ENCODE measurements at places on chromosomes 6 and 20.

GRCh38 chr6:117870486-117871242 lies 36.4 kb upstream of the SLC35F1 start:
- DNase-seq: no peak

DNA sequence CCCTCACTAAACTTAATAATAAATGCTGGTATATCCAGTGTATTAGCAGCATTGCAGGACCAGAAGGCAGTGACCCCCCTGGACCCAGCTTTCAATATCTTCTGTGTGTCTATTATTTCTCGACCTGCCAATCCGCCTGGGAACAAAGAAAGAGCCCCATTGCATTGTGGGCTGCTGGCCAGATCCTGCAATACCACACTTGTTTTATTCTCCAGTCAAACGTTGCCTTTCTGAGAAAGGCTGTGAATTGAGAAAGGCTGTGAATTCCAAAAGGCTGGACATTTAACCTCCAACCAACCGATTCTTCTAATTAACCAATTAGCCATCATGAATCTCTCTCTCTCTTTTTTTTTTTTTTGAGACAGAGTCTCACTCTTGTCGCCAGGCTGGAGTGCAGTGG lies 1.5 kb upstream of the MTO1 start:
- DNase-seq: no peak

- no peak for DNase-seq
Measured at GRCh38 chr6:147903321-147903720, 394.8 kb downstream of the SAMD5 start.

DNA sequence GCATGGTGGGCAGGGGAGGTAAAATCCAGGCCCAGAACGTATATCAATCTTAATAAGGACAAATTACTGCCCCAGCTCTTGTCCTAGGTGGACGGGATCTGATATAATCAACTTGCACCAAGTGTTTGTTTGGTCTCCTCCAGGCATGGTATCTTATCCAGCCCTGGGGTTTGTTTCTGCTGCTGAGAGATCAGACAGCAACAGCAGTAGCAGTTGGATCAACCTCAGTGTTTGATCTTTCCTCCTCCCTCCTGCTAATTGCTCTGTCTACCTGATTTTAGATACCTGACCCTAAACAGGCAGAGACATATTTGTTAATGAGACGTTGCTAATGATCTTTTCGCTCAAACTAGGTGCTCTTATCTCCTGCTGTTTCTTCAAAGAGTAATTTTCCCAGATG lies 100.4 kb upstream of the BACH2 start:
- DNase-seq: no peak
